Activated gamma-delta T cell (primary cell): ENCODE measurements at places on chromosomes 12 and 14.

- DNase-seq, result no peak
Measured at GRCh38 chr12:19957308-19958125, 410.8 kb upstream of the PDE3A start.

DNA sequence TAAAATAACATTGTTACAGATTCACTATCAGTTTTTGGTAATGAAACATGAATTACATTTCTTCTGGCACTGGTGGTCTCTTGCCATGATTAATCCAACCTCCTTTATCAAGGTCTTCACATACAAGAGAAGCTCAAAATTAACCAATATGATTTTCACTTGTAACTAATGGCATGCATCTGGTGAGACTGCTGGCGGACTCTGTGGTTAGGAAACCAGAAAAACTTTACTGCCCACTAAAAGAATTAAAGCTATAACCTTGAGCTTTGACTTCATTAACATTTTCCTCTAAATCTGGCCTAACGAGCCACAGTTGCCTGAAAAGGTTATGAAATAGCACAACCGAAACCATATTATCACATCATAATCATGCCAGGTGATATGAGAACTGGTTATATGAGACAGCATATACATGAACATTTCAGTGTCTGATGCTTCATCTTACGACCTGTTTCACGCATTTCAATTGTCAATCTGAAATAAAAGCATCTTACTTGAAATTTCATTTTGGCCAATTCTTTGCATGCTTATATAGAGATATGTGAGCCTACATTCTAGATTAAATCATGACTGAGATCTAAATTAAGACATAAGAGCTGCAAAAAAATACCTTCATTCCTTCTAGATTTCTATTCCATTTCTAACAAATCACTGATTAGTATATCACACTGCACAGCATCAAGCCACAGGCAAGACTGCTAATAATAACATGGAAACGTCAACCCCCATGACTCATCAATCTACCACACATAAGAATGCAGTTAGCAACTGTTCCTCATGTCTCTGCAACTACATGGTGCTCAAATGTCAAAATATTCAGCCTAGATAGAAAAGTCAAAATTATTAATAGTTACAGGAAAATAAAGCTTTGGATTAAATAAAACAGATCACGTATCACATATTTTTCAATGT is 89.3 kb downstream of the OSBPL8 start:
- DNase-seq, result no peak

GRCh38 chr12:80196419-80196818 is 97.1 kb downstream of the OTOGL start:
- no peak for DNase-seq

GRCh38 chr14:102046337-102047278 is 40.2 kb downstream of the HSP90AA1 start:
- no peak for DNase-seq

- no peak for DNase-seq
Measured at GRCh38 chr12:101773650-101774162, 34.4 kb upstream of the SYCP3 start.

GRCh38 chr14:72451054-72451972 is 442.6 kb downstream of the DPF3 start:
- peak; percentile 16 for DNase-seq

DNA sequence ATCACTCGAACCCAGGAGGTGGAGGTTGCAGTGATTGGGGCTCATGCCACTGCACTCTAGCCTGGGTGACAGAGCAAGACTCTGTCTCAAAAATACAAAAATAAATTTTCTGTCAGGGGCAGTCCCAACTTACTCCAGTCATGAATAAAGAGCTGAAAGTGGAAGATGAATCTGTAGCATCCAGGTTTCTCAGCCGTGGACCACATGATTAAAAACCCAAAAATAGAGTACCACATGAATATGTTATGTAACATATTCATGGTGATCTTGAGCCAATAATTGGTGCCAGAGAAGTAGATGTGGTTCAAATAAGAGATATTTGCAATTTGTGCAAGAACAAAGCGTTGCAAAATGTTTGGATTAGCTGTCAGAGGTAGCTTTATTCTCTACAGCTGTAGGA is 23.1 kb downstream of the SPIC start:
- DNase-seq, result no peak

GRCh38 chr12:60266381-60266852 is 670.6 kb downstream of the SLC16A7 start:
- DNase-seq, result no peak

- no peak for DNase-seq
Measured at GRCh38 chr12:62817556-62818271, 117.2 kb downstream of the PPM1H start.

DNA sequence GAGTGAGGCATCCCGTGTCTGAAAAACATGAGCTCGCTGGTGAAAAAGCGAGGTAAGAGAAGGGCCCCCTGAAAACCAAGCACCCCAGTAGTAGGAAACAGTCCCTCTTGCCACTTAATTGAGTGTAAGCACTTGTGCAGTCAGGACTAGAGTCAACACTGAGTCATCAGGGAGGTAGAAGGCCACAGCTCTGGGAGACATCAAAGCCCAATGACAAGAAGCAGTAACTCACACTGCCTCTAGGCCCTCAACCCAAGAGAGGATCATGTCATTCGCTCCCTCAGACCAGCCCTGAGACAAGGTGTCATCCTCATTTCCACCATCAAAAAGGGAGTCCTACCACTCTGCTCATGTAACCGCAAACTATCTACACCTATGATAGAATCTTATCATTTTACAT is 17.8 kb downstream of the POMT2 start:
- no peak for DNase-seq

- no peak for DNase-seq
Measured at GRCh38 chr14:65548878-65549277, 136.3 kb downstream of the FUT8 start.

- DNase-seq, result no peak
Measured at GRCh38 chr14:99357916-99358390, 86.0 kb upstream of the BCL11B start.

GRCh38 chr12:120970310-120970709 is 8.0 kb upstream of the HNF1A start:
- no peak for DNase-seq

DNA sequence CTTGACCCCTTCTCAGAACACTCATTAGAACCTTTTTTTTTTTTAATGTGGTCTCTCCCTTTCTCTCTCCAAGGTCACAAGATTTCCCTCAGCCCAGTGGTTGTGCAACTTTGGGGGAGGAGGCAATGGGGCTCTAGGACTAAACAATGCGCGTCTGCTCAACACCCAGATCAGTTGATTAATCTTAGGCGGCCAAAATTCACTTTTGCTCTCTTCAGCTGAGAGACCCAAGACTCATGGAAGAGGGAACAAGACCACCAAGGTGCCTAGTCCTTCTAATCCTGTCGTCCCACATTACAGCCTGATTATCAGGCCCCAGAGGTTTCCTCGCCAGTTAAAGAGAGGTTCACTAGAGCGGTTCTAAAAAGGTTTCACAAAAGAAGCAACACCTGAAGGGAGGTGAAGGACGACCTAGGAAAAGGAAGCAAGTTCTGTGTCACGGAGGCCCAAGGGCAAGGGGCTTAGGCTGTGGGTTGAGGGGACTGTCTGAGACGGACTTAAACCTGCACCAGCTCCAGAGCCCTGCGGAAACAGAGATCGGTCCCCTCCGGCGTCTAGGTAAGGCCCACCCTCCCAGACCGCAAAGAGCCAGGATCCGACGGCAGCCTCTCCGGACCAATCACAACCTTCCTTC is 824 bp upstream of the TARBP2 start:
- DNase-seq, result no peak

GRCh38 chr12:41189395-41190251 is 1.5 kb downstream of the PDZRN4 start:
- DNase-seq, result no peak

DNA sequence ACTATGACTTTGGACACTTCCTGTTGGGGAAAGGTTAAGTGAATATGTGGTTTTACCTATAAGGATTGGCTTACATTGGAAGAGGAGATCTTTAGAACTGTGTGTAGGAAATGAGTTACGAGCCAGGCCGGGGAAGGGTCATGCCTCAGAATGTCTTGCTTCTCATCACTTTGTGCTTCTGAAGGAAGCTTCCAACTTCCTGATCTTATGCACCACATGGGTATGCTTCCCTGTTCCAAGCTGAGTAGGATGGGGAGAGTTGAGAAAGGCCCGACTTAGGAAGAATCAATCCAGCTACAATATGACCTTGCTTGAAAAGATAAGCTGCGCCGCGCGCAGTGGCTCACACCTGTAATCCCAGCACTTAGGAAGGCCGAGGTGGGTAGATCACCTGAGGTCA is 59.9 kb downstream of the STXBP6 start:
- DNase-seq, result no peak

DNA sequence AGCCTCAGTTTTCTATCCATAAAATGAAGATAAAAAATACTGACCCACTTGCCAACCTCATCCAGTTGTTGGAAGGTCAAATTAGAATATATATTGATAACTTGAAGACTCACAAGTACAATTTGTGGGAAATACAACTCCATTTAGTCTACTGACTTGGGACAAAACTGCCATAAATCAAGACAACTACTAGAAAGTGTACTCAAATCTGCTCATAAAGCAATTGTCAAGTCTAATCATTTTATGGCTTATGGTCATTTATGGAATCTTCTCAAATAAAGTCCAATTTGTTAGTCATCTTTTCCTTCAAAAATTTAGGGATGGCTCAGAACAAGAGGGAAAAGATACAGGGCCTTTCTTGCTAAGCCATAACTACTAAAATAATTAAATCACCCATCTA is 7.0 kb downstream of the BTG1 start:
- DNase-seq, result no peak

- DNase-seq, result no peak
Measured at GRCh38 chr12:44674875-44675274, 201.2 kb downstream of the NELL2 start.

DNA sequence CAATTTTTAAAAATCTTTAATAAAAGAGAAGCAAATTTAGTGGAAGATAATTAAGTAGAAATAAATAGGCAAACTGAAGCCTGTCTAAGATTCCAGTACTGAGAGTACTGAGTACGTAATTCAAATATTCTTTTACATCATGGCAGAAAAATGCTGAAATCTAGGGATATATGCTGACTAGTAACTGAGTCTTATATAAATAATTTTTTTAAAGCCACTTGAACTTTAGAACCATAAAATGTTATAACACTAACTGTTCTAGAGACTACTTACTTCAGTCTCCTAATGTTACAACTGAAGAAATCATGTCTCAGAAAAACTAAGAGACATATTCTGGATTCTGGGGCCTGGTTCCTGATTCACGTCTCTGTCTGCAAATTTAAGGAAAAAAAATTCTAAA is 230.6 kb upstream of the PLEKHG7 start:
- no peak for DNase-seq

- DNase-seq, result no peak
Measured at GRCh38 chr14:77258566-77258965, 12.4 kb downstream of the NGB start.

DNA sequence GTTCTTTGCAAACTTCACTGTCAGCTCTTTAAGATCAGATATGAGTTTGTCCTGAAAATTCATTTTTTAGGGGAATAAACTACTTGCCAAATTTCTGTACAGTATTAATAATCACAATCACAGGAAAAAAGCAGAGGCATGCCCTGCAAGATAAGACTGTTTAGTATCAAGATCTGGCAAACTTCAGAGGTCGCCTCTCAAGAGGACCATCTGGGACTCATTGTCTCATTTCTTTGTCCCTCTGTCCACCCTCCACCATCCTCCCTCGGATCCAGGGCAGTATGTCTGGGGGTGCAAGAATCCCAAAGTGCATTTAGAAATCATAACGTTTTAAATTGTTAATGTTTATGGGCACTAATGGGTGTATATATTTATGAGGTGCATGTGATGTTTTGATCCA is 232.4 kb upstream of the FKBP4 start:
- DNase-seq, result no peak

- no peak for DNase-seq
Measured at GRCh38 chr14:27065886-27066285, 468.1 kb upstream of the NOVA1 start.

DNA sequence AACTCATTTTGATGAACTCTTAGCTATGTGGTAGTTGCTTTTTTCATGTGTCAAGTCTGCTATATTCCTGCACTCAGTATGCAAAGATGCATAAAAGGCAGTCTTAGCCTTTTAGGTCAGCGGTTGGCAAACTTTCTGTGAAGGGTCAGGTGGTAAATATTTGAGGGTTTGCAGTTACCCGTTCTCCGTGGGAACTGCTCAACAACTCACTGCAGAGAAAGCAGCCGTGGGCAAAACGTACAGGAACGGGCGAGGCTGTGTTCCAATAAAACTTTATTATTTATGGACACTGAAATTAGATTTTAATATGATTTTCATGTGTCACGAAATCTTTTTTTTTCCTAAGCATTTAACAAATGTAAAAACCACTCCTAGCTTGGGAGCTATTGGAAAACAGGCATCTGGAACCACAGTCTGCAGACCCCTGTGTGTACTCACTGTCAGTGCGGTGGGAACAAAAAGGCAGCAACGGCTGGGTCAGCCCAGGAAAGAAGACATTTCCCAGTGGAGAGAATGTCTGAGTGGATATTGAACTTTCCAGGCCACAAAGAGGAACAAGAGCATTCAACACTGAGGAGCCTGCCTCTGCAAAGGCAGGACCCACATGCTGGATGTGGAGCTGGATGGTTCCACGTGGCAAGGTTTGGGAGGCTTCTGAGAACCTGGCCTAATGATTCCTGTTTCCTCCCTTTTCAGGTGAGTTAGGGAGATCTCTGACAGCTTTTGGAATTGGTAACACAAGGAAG is 3.5 kb upstream of the ACACB start:
- no peak for DNase-seq

- DNase-seq, result no peak
Measured at GRCh38 chr14:80956922-80957321, 1.5 kb downstream of the TSHR start.

DNA sequence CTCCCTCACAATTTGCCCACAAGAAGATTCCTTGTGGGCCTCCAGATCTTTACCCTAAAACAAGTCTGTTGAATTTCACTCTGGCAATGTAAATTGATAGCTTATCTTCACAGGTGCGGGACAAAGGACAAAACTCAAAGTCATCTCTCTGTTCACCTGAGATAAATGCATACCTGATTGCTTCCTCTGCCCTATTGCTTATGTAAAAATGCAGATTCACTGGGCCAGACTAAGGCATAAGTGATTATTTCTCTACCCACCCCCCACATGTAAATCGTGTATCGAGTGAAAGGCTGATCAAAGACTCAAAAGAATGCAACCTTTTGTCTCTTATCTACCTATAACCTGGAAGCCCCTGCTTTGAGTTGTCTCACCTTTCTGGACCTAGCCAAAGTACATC is 316.8 kb downstream of the SSPN start:
- no peak for DNase-seq

- no peak for DNase-seq
Measured at GRCh38 chr14:100691395-100692056, 35.2 kb upstream of the DLK1 start.
